Left lung (tissue), 14 donors: ENCODE measurements at places on chromosomes 4 and X.

- no peak overlapping the region for H3K27ac ChIP-seq
- no peak overlapping the region for H3K4me3 ChIP-seq
- H3K4me1 ChIP-seq, result peaks cover 15% of the 10 kb centered on the region
- no peaks in the 10 kb centered on the region for H3K36me3 ChIP-seq
- no peaks in the 10 kb centered on the region for H3K27me3 ChIP-seq
These were observed 69.8 kb downstream of the TBL1X start for GRCh38 chrX:9534686-9535085.

DNA sequence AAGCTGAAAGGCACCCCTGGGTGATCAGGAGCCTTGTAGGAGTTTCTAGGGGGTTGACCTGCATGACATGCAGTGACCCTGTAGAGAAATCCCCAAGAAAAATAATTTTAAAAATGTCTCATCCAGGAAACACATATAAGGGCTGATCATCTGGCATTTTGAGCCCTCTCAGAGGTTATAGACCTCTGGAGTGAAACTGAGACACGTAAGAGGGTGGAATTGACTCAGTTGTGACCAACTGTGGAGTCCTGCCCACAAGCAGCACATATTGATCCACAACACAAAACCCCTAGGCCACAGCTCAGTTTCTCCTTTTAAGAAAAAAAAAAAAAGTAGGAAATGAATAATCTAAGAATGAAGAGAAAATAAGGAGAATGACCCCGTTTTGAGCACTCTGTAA is 32.5 kb upstream of the MTMR8 start:
- no peaks in the 10 kb centered on the region for H3K36me3 ChIP-seq
- H3K4me1 ChIP-seq, result no peaks in the 10 kb centered on the region
- H3K27ac ChIP-seq, result no peak overlapping the region
- no peaks in the 10 kb centered on the region for H3K27me3 ChIP-seq

DNA sequence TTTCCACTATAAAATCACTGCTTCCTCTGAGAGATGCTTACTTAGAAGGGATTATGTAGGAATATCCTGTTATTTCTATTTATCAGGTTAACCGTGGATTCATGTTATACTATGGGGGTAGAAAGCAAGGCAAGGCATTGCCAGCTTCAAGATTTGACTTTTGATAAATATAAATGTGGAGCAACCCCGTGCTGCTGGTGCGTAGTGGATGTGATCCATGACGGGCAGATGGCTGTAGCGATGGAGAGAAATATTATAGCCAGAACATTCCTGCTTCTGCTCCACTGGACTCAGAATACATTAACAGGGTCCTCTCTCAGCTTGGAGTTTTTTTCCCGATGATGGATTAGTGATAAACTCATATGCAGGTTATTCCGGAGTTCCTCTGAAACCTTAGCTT is 157.6 kb downstream of the TENM3 start:
- H3K4me3 ChIP-seq, result no peak overlapping the region
- no peaks in the 10 kb centered on the region for H3K36me3 ChIP-seq
- no peaks in the 10 kb centered on the region for H3K4me1 ChIP-seq
- DNase-seq, result no peak
- H3K27ac ChIP-seq, result no peak overlapping the region
- H3K27me3 ChIP-seq, result no peaks in the 10 kb centered on the region

DNA sequence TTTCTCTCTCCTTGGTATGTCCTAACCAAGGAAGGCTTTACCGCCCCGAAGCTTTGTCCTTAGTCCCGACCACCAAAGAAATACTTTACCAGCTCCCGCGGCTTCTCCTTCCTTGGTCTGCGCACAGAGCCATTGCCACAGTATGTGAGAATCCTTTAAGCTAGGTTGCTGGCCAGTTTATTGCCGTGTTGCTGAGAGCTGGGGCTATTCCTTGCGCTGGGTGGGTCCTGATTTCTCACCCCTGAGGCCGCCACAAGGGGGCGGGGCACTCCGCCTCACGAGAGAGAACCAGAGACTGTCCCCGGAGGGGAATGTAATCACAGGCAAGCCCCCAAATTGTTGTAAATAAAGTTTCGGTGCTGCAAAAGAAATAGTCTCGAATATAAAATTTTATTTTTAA is 331.0 kb upstream of the PCDH10 start:
- H3K4me3 ChIP-seq, result no peak overlapping the region
- no peaks in the 10 kb centered on the region for H3K27me3 ChIP-seq
- no peak for DNase-seq
- no peak overlapping the region for H3K27ac ChIP-seq

GRCh38 chrX:67545893-67546495 is 2.2 kb downstream of the AR start:
- no peaks in the 10 kb centered on the region for H3K36me3 ChIP-seq
- no peak overlapping the region for H3K27ac ChIP-seq
- no peaks in the 10 kb centered on the region for H3K4me1 ChIP-seq
- H3K4me3 ChIP-seq, result peak overlapping the region; percentile 34

DNA sequence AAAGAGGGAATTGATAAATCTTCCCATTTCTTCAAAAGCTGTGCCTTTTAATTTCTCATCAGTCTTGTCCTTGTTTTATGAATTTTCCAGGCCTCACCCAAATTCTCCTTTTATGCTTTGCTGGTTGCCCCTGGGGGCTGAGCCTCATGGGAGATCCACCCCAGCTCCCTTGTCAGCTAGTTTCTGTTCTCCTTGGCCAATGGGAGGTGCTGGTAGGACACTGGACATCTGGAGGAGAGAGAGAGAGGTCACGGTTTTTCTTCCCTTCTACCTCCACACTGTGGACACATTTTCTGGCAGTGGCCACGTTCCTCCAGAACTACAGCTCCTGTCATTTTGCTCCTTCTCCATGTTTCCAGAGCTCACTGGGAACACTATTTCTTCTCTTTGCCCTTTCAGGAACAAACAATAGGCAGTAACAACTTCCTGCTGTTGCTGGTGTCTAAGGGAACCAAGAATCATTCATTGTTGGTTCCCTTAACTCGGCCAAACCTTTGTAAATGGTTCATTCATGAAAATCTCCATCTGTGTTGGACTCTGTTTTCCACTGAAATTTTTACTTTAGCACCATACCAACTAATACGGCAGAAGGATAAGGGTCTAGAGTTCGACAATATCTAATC is 334.5 kb downstream of the GPAT3 start:
- no peaks in the 10 kb centered on the region for H3K36me3 ChIP-seq
- DNase-seq, result no peak
- H3K27ac ChIP-seq, result no peak overlapping the region
- H3K27me3 ChIP-seq, result no peaks in the 10 kb centered on the region
- H3K4me3 ChIP-seq, result no peak overlapping the region

GRCh38 chr4:128271551-128271950 is 16.1 kb downstream of the PGRMC2 start:
- no peak overlapping the region for H3K27ac ChIP-seq
- no peaks in the 10 kb centered on the region for H3K36me3 ChIP-seq
- no peak for DNase-seq
- H3K27me3 ChIP-seq, result no peaks in the 10 kb centered on the region
- H3K4me3 ChIP-seq, result no peak overlapping the region

GRCh38 chrX:71945237-71945805 is 34.7 kb downstream of the NHSL2 start:
- H3K27ac ChIP-seq, result no peak overlapping the region

DNA sequence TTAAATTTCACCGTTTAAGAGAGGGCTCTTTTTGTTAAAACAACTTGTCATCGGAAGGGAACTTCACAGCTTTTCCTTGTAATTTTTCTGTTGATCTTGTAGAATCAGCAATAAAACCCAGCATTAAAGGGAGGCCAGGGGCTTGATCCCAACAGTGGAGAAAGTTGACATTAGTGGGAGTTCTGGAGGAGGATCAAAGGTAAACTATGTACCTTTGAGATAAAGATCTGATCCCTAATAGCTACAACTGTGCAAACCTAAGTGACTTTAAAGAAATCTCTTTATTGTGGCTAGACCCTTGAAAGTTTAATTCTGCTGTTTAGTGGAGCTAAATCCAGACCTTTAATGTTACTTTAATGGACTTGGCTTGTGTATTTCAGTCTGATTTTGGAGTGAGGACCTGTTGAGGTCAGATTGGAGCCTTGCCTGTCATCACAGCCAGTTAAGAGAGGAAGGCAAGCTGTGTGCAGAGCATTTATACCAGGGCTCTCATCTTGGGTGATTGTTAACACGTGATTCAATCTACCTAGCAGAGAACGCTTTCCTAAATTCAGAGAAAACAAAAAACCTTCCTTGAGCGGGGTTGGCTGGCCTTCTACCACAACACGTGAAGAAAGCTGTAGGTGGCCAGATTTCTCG is 1.7 kb downstream of the DOCK11 start:
- H3K4me1 ChIP-seq, result no peaks in the 10 kb centered on the region
- DNase-seq, result no peak
- H3K4me3 ChIP-seq, result peak overlapping the region; percentile 69
- no peaks in the 10 kb centered on the region for H3K27me3 ChIP-seq
- peak overlapping the region; percentile 92 for H3K27ac ChIP-seq

- H3K4me1 ChIP-seq, result no peaks in the 10 kb centered on the region
- no peaks in the 10 kb centered on the region for H3K36me3 ChIP-seq
- peaks cover 26% of the 10 kb centered on the region for H3K27me3 ChIP-seq
- no peak overlapping the region for H3K4me3 ChIP-seq
These were observed 3.1 kb downstream of the ZNF185 start for GRCh38 chrX:152900937-152901445.

DNA sequence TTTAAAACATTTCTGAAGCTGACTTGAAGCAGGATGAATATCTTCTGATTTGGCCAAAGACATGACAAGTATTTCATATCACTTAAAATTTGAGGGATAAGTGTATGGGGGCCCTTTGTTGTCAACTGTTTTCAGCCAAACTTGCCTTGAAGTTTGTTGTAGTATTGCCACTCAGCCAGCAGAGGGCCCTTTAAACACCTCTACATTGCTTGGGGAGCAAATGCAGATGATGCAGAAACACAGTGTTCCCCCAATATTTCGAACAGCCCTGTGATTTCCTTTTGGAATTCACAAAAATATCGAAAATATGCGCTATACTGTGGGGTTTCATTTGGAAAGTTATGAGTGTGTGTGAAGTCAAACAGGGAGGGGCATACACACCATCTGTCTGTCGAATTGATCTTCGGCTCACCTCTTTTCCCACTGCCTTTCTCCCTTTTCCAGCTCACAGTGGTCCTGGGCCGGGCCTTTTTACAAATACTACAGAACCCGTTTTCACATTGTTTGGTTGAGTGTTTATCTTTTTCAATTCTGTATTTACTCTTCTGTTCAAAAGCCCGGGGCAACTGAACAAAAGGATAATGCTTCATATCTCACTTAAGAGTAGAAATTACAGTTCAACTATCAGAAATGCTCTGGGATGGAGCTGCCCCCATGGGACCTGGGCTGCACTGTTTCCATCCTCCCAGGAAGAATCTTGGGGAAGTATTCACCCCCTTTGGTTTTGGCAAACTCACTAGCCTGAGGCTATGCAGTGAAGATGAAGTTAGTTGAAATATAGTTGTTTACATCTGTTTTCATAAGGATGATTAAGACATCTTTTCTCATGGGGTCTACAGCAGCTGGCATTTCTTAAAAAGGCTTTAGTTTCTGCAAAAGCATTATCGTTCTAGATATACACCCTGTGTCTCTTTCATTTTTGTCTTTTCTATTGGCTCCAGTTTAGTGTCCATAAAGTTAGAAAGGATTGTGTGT is 137.6 kb downstream of the EGF start:
- DNase-seq, result peak; percentile 31
- H3K4me1 ChIP-seq, result no peaks in the 10 kb centered on the region
- no peaks in the 10 kb centered on the region for H3K36me3 ChIP-seq
- H3K4me3 ChIP-seq, result no peak overlapping the region
- no peak overlapping the region for H3K27ac ChIP-seq

DNA sequence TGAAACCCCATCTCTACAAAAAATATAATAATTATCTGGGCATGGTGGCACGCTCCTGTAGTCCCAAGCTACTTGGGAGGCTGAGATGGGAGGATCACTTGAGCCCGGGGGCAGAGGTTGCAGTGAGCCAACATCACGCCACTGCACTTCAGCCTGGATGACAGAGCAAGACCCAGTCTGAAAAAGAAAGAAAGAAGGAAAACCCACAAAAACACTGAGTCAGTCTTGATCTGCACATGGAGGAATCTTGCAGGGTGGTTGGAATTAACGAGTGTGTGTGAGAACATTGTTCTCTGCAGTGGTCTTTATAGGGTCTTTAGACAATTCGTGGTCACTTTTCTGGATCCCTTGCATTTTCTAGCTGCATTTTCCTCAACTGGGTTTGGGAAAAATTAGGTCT is 23.2 kb downstream of the ADD1 start:
- no peak overlapping the region for H3K4me3 ChIP-seq
- no peak overlapping the region for H3K27ac ChIP-seq
- H3K4me1 ChIP-seq, result peaks cover 99% of the 10 kb centered on the region
- no peaks in the 10 kb centered on the region for H3K36me3 ChIP-seq
- no peak for DNase-seq

DNA sequence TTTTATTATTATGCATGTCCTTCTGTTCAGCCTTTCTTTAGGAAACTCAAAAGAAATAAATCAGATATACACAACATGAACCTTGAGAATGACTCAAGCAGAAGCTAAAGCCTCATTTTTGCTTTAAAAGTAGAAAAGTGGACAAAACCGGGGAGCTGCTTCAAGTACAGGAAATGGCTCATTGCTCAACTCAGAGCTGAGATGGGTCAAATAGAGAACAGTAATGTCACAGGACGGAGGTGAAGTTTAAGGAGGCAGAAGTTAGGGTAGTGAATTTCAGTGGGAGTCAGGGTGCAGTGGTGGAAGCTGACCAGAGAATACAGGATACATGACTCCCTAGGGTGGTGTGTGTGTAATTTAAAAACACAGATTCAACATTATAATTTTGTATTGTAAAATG is 22.2 kb downstream of the PHKA2 start:
- H3K4me1 ChIP-seq, result no peaks in the 10 kb centered on the region
- peak overlapping the region; percentile 61 for H3K27ac ChIP-seq
- no peaks in the 10 kb centered on the region for H3K27me3 ChIP-seq
- H3K36me3 ChIP-seq, result no peaks in the 10 kb centered on the region
- no peak for DNase-seq

- DNase-seq, result no peak
- H3K4me3 ChIP-seq, result no peak overlapping the region
- H3K36me3 ChIP-seq, result no peaks in the 10 kb centered on the region
- no peaks in the 10 kb centered on the region for H3K27me3 ChIP-seq
- no peaks in the 10 kb centered on the region for H3K4me1 ChIP-seq
These were observed 313.0 kb downstream of the DCTD start for GRCh38 chr4:182604161-182604622.

DNA sequence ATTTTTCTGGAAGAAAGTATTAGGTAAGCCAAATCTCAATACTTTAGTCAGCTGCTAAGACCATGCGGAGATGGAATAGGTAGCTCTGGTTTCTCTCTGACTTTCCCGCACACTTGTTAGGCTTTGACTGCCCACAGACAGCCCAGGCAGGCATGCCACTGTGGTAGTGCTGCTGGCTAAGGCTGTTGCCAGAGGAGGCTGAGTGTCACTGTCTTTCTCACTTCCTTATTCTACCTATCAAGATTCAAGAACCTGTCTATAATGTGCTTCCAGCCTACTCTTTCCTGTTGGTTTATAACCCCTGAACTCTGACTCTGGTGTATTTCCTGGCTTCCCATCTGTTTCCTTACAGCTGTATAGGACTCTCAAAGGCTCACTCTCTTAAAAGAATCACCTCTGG is 81.8 kb upstream of the TRPC5 start:
- H3K27me3 ChIP-seq, result no peaks in the 10 kb centered on the region
- DNase-seq, result no peak
- H3K36me3 ChIP-seq, result no peaks in the 10 kb centered on the region
- H3K4me3 ChIP-seq, result no peak overlapping the region
